ENCODE measurements at places on chromosomes 6 and 20.

DNA sequence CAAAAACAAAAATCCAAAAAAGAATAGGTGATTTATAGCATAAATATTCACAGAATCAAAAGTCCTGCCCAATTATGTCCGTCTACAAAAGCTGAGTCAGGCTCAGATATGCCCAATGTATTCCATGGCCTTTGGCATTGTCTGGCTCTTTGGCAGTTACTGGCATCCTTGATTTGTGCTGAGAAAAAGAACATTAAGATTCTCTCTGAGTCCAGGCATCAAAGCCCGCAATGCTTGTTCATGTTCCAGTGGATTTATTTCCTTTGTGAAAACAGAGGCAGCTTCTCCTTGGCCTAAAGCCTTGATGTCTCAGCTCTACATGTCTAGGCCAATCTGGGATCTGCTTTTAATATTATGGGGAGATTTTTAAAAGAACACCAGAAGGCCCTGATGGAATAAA lies 76.1 kb upstream of the SLC4A11 start:
- DNase-seq, result no peak

DNA sequence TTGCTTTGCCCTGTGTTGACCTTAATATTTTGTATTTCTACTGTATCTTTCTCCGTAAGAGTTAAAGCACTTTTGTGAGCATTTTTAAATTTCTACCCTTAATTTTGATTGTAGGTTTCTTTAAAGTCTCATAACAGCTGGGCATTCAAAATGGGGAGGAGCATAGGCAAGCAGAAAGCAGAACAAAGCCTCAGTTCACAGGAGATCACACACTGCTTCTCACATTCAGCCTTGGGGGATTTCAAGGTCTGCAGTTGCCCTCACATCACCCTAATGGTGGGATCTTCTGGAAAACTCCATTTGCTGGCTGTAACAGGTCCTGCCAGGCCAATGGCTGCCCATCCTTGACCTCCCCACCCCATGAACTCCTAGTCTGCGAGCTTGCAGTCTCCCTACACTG lies 292.9 kb downstream of the PHACTR1 start:
- no peak for DNase-seq

DNA sequence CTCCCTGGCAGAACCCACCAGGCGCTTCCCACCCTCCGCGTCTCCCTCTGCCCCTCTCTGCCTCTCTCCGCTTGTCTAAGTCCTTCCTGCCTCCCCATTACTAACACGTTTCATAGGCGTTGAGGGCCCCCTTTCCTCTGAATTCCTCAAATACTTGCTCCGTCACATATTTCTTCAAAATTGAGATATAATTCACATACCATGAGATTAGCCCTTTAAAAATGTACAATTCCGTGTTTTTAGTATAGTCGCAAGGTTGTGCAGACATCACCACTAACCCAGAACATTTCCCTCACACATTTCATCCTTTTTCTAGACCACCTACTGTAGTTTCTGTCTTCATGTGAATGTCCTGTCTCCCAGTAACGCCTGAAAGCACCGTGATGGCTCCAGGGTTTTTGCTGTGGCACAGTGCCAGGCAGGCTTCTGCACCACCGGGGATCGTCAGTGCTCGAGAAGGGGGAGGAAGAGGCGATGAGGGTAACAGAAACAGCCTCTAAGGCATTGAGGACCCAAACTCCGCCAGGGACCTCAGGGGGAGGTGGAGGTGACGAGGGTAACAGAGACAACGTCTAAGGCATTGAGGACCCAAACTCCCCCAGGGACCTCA lies 141.9 kb upstream of the SNX9 start:
- no peak for DNase-seq

DNA sequence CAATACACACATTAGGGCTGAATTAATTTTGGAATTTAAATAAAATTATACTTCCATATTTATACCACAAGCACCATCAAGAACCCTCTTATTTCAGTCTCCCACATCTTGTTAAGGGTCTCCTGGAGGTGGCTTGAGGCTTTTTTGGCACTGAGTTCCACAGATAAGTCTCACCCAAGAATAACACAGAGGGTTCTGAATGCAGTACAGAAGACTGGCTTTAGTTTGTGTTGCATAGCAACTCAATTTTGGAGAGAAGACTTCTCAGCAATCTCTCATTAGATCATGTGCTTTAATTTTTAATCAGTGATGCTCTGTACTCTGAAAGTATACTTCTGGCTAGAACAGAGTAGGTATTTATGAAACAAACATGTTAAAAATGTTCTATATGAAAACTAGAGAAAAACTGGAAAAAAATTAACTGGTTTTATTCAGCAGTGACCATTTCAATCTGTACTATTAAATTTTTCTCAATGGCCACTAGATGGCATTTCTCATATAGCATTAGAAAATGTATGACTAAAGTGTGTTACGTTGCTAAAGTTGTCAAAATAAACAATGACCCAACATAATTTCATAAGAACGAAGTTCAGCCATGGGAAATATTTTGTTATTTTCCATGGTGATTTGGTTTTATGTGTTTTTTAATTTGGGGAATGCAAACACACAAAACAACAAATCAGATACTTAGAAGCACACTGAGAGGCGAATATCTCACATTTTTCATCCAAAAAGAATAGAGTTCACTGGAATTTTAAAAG lies 32.7 kb upstream of the MAP7 start:
- no peak for DNase-seq

DNA sequence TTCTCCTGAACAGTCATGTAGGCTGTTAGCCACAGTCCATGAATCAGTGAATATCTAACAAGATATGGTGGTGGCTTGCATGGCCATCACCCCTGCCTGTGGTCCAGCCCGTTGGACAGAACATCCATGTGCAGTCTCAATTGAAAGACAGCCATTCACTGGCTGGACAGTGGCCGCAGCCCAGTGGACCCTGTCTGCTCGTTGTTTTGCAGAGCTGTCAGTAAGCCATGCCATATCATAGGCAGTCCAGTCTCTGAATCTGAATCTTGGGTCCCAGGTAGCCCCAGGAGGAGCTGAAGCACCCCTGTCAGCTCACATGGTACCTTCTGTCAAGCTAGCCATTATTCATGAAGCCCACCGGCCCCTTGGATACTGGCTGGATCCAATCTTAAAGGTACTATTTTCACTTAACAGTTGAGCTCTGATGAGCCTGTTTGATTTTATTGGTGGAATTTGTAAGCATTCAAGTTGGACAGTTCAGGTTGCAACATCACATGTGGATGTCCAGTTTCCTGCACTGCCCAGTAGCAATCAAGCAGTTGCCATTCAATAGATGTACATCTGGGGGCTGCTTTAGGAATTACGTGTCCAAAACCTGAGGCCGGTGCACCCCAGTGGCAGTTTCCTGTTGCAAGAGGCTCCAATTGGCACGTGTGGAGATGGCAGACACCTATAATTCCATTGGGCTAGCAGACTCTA lies 37.8 kb downstream of the SERPINB1 start:
- DNase-seq, result no peak

DNA sequence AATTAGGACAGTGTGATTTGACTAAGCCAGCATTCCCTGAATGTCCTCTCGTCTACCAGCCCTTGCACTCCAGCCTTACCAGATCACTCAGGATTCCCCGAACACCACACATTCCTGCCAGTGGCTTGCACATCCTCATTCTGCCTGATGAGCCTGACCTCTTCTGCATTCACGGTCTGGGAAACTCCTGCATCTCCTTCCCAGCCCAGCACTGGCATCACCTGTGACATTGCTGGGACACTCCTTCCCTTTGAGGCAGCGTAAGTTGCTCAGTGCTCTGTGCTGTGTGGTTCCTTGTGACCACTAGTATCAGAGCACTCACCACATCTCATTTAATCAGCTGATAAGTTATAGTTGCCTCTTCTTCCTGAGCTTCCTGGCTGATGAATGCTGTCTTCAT lies 17.3 kb downstream of the NCOA7 start:
- no peak for DNase-seq

DNA sequence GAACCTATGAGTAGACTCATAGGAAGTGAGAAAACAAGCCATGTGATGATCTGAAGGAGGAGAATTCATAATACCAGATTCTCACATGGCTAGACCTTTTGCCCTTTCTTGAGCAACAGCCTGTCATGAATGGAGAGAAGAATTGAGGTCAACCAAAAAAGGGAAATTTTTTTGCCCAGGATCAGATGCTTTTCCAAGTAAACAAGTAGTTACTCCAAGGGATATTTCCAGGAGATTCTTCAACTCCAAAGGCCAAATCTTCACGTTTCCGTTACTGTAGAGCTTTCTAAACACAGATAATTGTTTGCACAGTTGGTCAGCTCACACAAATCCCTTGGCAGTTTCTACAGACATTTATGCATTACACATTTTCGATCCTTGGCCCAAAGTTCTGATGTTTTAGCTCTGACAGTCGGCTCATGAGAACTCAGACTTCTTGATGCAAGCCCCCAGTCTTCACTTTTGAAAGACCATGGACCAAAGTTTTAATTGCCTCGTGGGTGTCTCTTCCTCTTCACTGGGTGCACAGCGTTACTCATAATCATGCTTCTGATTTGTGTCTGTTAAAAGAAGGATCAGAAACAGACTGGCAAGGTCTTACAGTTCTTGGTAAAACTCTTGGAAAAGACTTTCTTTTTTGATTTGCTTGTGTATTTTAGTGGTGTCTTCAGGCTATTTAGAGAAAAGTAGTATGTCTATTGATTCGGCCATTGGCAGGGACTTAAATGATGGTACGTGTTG lies 115.0 kb downstream of the TSHZ2 start:
- no peak for DNase-seq

DNA sequence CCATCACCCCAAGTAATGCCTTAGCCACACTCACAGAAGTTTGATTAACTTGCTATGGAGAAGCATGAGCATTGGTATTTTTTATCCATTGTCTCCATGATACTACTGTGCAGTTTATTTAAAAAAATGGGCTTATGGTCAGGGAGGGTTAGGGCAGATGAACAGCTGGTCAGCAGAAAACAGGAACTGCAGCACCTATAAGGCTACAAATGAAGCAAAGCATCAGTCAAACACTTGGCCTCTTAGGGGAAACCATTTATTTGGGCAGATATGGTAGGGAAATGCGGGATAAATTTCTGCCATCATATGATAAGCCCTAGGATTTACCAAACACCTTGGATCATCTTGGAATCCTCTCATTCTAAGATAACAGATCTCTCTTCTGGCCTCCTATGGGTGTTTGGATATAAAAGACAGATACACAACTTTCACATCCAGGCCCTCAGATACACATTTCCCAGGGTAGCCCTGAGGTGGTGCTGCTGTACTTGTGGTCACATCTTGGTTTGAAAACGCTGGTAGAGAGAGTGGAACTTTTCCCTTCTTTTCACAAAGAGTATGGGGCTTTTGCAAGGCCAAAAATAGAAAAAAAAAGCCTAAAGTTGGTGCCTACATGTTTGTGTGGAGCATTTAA lies 42.8 kb upstream of the AHI1 start:
- no peak for DNase-seq

DNA sequence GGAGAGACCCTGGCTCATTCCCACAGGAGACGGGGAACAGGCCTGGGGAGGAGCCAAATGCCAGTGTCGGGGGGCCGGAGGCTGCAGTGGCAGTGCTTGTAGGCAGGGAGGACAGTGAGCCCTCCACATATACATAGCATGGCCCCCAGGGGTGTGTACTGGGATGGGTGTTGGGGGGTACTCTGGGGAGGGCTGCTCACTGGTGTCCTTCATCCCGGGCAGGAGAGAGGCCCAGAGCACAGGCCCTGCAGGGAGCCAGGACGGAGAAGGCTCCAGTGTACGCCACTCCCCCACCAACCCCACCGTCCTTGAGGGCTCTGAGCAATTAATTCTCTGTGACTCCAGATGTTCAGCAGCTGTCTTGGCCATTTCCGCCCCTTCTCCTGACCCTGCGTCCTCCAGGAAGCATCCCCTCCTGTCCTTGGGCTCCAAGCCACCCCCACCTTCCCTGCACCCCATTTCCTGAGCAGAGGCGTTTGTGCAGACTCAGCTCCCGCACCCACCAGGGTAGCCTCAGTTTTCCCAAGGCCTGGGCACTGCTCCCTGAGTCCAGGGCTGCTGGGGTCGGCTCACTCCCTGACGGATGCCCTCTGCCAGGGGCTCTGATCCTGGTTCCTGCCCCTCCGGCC lies 3.4 kb upstream of the ABHD16B start:
- no peak for DNase-seq

GRCh38 chr20:48846516-48847492 lies 19.0 kb upstream of the PREX1 start:
- DNase-seq, result no peak

- no peak for DNase-seq
Observed at GRCh38 chr6:8335381-8335780, 100.0 kb downstream of the SLC35B3 start.

DNA sequence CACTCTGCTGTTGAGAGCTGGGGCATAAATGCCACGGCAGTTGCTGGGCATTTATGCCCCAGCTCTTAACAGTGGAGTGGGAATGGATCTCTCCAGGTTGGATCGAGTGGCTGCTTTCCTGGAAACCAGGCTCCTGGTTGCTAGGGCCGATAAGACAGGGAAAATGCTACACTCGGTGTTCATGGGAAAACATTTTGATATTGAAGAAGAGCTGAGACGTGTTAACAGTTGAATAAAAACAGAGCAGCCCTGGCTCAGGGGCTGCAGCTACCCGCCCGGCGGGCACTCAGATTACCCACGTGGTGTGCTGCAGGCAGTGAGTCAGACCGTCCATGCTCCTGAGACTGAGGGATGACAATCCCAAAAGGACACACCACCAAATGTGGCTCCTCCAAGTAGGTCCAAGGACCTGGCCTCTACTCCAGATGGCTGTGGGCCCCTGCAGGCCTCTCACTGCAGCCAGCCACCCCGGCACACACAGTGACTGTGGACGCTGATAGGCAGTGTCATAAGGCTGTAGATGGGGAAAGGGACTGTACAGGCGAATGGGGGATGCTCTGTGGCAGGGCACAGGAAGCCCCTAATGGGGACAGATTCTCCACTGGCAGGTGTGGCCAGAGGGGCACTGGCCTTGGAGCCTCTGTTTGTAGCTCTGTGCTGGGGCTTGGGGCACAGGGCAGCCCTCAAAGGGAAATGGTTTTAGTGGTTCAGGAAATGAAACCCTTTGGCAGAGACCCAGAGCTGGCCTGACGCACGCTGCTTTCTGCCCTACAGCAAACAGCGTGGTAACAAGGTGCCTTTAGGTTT lies 237.8 kb downstream of the LY86 start:
- no peak for DNase-seq

DNA sequence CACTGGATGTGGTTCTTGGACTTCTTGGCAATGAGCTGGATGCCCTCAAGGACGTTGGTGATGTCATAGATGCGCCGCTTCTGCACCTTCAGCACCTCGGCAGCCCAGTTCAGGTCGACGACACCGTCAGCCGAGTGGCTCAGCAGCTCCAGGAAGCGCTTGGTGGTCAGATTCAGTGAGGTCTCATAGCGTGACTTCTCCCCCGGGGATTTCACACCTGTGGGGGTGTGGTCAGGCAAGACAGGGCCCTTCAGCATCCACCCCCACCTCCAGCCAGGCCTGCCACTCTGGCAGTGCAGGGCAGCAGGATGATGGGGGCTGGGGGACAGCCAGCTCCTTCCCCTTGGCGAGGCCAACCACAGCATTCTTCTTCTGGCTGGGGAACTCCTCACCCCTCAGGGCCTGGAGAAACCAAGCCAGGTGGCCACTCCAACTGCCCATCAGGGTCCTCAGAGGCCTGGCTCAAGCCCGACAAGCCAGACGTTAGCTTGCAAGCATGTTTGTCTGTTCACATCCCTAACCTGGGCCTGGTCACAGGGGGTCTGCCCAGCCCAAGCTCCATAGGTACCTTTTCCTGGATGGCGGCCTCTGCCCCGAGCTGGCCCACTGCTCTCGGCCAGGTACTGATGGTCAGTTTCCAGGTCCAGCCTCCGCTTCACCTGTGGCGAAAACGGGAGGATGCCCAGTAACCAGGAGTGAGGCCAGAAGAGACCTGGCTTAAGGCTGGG lies 5.7 kb upstream of the NECAB3 start:
- no peak for DNase-seq

- no peak for DNase-seq
Observed at GRCh38 chr6:157911278-157911677, 70.4 kb upstream of the SYNJ2 start.

Measured in T follicular helper cell (primary cell).